ENCODE measurements at places on chromosomes 12 and 14. TPM values are rescaled to one million over a fixed set of nuclear protein-coding genes. Genes with fewer than 3 reads are reported as not detected.

GRCh38 chr12:76529226-76529918 is 30.2 kb downstream of the OSBPL8 start:
- no peak for DNase-seq

DNA sequence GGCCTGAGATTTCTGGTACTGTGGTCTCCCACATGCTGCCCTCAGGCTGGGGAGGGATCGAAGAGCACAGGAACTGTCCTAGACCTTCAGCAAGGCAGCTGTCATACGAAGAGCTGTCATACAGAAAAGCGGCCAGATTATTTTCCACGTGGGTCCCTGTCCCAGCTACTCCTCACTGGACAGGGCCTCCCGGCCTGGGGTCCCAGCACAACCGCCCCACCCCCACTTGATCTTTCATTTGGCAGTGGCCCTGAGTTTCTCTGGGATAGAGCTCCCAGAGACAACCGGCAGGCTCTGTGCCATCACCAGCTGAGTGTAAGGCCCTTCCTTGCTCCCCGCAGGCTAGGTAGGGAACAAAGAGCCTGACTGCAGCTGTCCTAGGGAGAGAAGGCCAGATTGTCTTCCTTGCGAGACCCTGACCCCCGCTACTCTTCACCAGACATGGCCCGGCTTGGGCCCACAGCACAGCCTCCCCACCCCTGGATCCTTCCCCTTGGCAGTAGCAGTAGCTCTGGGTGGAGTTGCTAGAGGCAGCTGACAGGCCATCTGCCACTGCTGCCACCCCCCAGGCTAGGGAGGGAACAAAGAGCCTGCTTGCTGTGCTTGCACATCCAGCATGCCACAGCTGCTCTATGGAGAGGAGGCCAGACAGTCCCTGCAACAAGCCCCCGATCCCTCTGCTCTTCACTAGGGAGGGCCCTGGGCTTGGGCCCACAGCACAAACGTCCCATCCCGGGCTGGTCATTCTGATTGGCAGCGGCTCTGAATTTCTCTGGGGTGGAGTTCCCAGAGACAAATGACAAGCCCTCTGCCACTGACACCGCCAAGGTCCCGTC is 3.1 kb upstream of the OR4N2 start:
- DNase-seq: no peak

DNA sequence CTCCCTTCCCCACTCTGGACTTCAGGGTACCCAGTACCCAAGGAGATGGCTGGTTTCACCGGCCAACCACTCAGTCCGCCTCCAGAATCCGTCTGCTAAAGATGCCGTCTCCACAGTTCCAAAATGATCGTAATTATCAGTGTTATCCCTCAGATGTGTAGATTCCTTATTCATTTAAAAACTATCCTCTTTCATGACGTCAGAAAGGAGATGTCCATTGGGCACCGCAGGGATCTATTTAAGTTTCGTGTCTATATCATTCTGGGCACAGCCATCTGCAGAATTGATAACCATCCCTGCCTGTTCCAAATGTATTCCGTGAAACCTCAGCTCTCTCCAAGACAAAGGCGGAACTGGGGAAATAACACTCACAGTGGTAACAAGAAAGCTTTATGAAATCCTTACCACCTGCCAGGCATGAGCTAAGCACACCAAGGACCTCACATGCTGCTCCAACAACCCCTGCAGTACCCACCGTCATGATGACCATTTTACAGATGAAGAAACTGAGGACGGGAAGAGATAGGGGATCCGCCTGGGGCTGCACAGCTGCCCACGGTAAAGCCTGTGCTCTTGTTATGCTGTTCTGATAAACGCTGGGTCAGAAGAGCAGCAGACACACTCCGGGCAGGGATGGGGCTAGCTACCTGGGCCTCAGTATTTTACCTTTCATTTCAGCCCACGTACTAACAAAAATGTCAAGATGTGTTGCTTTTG is 90.0 kb downstream of the BCL11B start:
- DNase-seq: no peak

SIRT4 gene
- 4.9 TPM for polyA plus RNA-seq

Data from forelimb muscle (tissue), 1 donor.